ENCODE measurements at places on chromosomes 11 and 22.
A peak's percentile ranks its signal among the peaks of the same experiment; 100 is the strongest.

DNA sequence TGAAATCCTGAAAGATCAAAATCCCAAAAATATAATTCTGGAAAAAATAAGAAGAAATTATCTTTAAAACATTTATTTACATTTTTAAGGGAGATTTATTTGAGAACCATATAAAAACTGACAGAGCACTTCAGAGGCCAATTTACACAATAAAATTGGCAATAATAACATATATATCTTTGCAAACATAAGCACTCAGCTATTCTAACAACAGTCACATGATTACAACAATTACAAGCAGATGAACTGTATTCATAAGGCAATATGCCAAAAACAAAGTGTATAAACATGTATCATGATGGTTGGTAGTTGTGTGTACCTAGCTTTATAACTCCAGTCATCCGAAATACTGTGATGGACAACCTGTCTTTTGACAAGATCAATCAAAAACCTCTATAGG is 17.7 kb upstream of the RASSF10 start:
- DNase-seq = no peak

DNA sequence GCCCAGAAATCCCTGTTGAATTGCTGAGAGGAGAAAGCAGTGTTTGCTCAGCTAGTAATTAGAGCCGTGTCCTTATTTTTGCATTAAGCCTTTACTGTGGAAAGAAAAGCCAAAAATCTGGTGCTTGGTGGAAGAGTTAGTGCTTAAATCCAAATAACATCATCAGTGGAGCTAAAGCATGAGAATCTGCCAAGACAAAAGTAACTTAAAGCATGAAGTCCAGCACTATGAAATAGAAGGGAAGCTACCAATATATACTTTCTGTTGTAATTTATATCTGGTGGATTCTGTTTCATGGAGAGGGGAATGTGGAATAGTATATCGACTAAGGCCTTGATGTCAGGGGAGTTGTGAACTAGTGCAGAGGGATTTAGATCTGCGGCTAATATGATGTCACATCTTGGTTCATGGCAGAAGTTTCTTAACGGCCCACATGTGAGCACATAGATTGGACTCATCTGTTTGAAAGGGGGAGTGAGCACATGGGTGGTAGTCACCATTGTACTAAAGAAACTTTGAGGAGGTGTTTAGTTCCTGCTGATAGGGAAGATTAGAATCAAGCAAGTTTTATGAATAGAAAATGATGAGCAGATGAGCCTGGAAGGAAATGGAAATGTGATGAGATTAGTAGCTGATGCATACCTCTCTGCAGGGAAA is 224.4 kb upstream of the MTNR1B start:
- no peak for DNase-seq

DNA sequence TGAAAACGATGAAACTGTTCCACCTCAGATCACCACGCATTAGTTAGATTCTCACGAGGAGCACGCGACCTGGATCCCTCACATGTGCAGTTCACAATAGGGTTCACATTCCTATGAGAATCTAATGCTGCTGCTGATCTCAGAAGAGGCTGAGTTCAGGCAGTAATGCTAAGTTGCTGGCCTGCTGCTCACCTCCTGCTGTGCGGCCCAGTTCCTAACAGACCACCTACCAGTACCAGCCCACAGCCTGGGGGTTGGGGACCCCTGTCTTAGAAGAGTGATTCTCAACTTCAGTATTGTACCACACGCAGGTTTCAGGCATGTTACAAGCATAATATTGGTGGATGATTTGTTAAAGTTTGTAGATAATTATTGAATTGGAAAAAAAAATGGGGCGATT is 182.7 kb downstream of the BLID start:
- no peak for DNase-seq

DNA sequence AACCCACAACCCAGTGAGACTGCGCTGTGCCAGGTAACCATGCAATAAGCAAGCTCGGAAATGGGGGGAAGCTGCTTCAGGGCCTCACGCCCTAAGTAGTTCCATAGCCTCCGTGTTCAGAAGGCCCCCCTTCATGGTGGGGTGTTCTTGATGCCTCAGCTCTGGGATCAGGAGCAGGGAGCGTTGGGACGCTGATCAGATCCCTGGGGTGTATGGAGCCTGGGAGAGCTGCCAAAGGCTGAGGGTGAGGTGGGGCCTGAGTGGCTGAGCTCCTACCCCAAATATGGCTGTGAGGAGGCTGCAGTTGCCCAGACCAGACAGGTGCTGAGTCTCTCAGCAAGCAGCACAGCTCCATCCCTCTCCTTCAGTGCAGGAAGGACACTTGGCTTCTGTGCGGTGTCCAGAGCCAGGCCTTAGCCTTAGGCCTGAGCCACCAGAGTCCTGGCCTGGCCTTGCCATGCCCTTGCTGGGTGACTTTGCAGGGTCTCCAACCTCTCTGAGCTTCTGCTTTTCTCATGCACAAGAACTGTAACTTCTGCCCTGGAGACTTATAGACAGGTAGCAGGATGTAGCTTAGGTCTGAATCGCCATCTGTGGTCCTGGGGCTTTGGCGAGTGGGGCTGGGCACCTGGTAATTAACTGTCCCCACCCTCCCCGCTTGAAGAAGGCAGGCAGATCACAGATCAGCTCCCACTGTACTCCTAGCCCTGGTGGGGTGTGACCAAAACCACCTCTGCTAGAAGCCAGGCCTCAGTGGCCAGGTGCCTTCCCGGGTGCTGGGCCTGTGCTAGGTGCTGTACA is 5.3 kb downstream of the MMP11 start:
- DNase-seq = peak; percentile 72

DNA sequence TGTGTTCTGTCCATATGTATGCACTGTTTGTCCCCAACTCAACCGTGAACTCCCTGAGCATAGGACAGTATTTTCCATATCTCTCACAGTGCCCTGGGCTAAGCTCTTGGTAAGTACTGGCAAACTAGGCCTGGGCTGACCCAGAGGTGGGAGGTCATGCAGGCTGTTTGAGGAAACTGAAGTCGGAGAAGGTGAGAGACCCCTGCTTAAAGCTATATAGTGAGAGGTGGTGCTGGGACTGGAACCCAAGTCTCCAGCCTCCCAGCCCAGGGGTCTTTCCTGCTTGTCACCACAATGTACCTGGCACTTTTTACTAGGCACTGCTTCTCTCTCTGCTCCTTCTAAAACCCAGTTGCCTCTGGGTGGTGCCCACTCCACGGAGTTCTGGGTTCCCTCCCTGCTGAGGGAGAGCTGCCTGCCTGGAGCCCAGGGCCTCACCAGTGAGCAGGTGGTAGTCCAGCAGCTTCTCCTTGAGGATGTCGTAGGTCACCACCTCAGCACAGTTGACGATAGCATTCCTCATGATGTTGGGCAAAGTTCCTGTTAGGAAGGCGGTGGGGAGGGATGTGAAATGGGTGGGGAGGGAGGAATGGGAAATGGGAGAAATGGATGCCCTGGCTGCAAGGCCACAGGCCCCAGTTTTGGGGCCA is 4.7 kb downstream of the UCP3 start:
- no peak for DNase-seq

- DNase-seq = no peak
Observed at GRCh38 chr11:69306821-69307220, 12.9 kb downstream of the MYEOV start.
